H7 (cell line): ENCODE measurements at places on chromosomes 16 and 17. TPM values are rescaled to one million over a fixed set of nuclear protein-coding genes. Genes with fewer than 3 reads are reported as not detected.

The FBXL16 gene
- total RNA-seq: 2.8 and 7.1 TPM in 2 replicates

The ST6GALNAC1 gene
- total RNA-seq: not detected in 2 replicates

The NQO1 gene
- 145 and 229 TPM in 2 replicates for total RNA-seq

The SLC16A13 gene
- total RNA-seq: 0.37 and 0.48 TPM in 2 replicates

The KRTAP4-6 gene
- not detected in 2 replicates for total RNA-seq

The TP53TG3B gene
- total RNA-seq: not detected in 2 replicates

The IGFBP4 gene
- total RNA-seq: 24.6 and 31.8 TPM in 2 replicates

The C16orf92 gene
- total RNA-seq: not detected in 2 replicates

The BIRC5 gene
- 152 and 154 TPM in 2 replicates for total RNA-seq

The CXCL16 gene
- 0.42 and 2.0 TPM in 2 replicates for total RNA-seq

The ABCC6 gene
- 0.81 and 1.5 TPM in 2 replicates for total RNA-seq

The MYADML2 gene
- 0.24 and 0.30 TPM in 2 replicates for total RNA-seq

The JPT2 gene
- 97.4 and 126 TPM in 2 replicates for total RNA-seq

The NECAB2 gene
- total RNA-seq: 0.55 and 1.2 TPM in 2 replicates

The CLCN7 gene
- total RNA-seq: 39.1 and 42.6 TPM in 2 replicates

The TEX14 gene
- 0.33 and 0.80 TPM in 2 replicates for total RNA-seq

The MFSD6L gene
- 0.07 TPM in 1 of 2 replicates, not detected in the other for total RNA-seq

The TRIM16 gene
- total RNA-seq: 17.1 and 21.9 TPM in 2 replicates

The CD300H gene
- not detected in 2 replicates for total RNA-seq
